ENCODE measurements at places on chromosomes 2 and 18.

DNA sequence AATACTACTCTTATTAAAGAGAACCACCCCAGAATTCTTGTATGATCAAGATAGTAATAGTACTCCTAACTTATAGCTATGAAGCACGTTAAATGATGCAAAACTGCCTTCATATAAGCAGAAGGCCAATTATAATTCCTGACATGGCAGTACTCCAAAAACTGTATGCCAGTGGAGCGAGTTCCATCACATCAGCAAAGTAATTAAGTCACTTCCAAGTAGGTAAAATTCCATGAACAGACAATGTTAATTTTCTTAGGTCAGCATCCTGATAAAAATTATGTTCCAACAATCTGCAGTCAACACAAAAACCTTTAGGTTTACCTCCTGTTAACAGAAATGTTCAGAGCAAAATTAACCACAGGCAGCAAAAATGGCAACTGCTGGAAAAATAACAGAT lies 136.7 kb downstream of the CDH2 start:
- DNase-seq, result no peak

GRCh38 chr2:33230842-33231241 lies 245.6 kb upstream of the RASGRP3 start:
- DNase-seq, result no peak

GRCh38 chr2:154724194-154724797 lies 25.8 kb downstream of the KCNJ3 start:
- no peak for DNase-seq

DNA sequence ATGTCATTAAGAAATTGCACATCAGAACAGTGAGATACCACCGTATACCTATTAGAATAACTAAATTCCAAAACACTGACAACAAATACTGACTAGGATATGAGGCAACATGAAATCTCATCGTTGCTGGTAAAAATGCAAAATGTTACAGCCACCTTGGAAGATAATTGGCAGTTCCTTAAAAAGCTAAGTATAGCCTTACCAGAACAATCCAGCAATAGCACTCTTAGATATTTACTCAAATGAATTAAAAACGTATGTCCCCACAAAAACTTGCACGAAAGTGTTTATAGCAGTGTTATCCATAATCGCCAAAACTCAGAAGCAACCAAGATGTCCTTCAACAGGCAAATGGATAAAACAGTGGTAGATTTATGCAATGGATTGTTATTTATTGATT lies 241.7 kb downstream of the EPHA4 start:
- no peak for DNase-seq

DNA sequence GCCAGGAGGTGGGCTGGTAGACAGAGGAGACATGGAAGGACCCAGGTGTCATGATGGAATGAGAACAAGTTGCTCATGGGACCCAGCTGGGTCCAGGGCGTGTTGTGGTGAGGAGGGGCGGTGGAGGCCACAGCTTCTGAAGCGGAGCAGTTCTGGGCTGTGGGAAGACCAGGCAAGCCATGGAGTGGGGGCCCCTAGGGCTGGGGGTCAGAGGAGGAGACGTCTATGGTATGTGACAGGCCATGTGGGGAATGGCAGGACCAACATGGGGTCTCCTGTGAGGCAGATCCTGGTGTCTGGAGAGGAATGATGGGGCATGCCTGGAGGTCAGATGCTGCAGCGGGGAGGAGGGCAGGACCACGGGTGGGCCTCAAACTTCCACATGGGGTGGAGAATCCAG lies 16.9 kb downstream of the MYO7B start:
- no peak for DNase-seq

DNA sequence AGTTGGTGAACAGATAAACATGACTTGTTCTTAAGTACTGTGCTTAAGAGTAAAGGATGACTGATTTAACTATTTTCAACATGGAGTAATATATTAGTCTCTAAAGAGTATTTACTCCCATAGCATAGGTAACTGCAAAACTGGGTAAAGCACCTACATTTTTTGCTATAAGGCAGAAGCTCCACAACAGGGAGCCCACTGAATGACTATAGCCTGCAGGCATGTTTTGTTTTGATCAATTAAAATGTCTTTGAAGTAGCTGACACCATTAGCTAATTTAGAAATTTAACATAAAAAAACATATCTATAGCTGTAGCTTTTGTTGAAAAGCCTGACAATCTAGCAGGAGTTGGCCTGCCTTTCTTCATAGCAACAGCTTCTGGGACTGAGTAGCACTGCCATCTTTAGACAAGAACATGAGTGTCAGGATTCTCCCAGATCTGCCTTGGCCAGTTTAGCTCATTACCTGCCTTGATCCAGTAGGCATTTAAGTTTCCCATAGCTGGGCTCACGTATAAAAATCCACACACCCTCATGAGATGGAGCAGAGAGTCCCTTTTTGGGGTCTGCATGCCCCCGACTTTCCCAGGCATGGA lies 1935.1 kb upstream of the PIK3C3 start:
- DNase-seq, result no peak

Measured in SK-N-DZ (cell line).